ENCODE measurements at places on chromosomes 5 and 9.

- peak; percentile 13 for DNase-seq
Observed at GRCh38 chr5:98604721-98605425, 168.6 kb upstream of the RGMB start.

DNA sequence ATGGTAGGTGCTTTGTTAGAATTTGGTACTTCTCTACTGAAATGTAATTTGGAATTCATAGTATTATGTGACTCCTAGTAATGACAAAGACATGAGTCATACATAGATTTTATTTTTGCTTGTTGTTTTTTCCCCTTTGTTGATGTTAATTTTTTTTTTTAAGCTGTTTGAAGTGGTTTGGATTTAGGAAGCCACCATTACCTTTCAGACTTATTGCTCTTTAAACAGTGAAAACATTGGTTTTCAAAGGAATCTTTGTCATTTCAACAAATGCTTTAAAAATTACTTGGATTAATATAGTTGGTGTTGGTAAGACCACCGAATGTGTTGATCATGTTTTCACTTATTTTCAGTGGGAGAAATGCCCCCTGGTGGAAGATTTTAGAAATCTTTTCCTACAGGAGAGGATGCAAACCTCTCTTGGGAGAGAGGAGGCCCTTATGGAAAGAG, 170.1 kb upstream of the PITX1 start:
- peak; percentile 55 for DNase-seq

- peak; percentile 96 for DNase-seq
Observed at GRCh38 chr5:78677777-78678668, 29.5 kb upstream of the LHFPL2 start.

DNA sequence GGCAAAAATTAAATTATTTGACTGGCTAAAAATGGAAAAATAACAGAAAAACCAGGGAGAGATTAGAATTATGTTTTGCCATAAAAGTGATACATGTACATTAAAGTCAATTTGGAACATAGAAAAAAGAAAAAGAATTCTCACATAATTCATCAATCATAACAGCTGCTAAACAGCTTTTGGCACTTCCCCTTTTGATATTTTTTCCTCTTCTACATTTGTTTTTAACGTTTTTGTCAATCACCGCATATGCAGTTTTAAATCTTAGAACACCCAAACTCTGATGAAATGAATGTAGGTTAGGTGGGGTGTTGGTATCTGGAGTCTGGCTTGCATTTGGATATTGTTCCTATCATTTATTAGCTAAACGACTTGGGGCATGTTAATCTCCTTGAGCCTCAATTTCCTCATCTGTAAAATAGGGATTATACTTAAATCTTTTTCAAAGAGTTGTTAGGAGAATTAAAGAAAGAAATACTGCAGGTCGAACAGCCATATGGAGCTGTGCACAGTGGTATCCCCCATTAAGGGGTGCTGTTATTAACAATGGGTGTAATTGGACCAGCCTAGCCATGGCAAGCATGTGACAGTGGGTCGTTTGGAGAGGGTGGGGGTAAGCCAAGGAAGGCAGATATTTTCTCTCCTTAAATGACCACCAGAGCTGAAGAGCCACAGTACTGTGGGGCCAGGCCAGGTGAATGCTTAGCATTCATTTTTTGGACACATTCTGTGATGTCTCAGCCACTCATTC, 22.6 kb downstream of the NPR3 start:
- DNase-seq, result no peak

- no peak for DNase-seq
Observed at GRCh38 chr9:71916834-71917534, 5.5 kb downstream of the C9orf85 start.

DNA sequence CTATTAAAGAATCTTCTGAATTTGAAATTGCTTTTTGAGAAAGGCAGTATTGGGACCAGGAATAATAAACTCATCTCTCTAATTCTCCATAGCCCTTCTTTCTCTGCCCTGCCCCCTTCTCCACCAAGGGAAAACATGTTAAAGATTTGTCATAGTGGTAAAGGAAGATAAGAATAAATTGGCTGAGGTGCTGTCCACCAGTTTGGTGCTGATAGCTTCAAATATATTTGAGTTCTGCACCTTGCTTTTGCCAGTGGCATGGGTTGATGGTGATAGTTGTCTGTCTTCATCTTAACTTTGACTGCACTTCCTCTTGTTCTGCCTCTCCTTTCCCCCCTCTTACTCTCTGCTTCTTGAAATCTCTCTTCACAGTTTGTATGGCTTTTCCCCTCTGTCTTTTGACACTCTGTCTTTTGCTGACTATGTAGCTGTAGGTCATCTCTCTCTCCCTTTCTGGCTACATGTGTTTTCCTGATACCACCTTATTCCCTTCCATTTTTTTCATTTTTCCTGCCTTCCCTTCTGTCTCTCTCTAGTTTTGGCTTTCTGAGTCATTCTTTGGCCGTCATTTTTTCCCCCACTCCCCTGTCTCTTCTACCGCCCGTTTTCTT, 56.6 kb downstream of the NDUFS4 start:
- no peak for DNase-seq

GRCh38 chr9:96232539-96233241, 69.3 kb downstream of the HSD17B3 start:
- DNase-seq, result peak; percentile 83

DNA sequence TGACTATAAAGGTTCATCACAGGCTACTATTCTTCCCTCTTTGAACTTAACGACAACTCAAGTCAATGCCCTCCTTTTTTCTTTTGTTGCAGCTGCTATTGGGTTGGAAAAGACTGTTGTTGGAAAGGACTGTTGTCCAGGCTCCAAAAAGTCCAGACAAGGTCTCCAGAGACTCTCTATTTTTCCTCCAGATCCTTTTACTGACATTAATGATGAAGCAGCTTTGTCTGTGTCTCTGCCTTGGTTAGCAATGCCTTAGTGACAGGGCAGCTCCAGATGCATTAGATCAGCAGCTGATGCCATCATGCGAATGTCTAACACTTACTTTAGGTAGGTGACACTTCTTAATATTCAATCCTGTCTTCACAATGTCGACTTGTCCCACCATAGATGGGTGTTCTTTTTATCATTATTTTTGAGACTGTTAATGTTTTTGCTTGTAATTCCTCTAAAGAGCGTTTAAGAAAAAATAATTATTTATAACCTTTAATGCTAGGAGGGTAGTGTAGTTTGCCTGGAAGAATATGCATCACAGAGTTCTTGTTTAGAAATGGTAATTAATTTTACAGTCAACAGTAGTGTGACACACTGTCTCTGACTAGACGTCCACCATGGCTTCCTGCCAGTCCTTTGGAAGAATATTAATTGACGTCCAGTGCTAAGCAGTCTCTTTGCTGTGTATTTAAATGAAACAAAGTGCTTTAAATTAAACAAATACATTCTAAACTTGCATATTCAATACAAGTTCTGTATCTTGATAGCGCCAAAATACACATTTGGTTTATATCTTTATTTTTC, 492.2 kb downstream of the NR2F1-AS1 start:
- no peak for DNase-seq

DNA sequence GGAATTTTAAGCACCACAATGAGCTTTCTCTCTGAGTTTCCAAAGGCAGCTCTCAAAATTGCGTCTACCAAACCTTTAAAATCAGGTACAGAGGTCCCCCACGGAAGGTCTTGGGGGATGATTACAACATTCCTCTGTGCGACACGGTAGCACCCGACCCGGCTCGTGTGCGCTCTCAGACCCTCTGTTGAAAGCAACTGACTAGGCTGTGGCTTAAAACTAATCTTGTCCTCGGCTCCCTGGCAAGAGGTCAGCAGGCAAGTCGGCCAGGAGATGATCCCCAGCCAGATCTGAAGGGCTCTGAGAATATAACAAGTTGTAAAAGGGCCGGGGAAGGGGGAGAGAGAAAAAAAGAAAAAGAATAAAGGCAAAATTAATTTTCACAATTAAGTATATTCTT, 92.6 kb upstream of the LMX1B start:
- DNase-seq, result no peak

DNA sequence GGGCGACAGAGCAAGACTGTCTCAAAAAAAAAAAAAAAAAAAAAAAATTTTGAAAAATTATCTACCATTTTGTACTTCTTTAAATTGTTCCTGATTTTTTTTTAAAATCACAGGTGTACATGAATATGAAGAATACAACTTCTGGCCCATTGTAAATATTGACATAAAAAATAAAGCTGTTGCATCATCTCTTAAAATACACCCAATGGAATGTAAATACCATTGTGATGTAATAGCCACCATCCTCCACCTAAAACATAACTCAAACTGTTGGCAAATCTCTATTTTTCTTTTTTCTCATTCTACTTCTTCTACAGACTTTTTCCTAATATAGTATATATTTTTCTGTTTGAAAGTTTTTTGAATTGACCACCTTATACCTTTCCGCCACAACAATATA, 61.0 kb upstream of the TEX48 start:
- no peak for DNase-seq

GRCh38 chr9:36129139-36129538, 7.4 kb upstream of the GLIPR2 start:
- no peak for DNase-seq

DNA sequence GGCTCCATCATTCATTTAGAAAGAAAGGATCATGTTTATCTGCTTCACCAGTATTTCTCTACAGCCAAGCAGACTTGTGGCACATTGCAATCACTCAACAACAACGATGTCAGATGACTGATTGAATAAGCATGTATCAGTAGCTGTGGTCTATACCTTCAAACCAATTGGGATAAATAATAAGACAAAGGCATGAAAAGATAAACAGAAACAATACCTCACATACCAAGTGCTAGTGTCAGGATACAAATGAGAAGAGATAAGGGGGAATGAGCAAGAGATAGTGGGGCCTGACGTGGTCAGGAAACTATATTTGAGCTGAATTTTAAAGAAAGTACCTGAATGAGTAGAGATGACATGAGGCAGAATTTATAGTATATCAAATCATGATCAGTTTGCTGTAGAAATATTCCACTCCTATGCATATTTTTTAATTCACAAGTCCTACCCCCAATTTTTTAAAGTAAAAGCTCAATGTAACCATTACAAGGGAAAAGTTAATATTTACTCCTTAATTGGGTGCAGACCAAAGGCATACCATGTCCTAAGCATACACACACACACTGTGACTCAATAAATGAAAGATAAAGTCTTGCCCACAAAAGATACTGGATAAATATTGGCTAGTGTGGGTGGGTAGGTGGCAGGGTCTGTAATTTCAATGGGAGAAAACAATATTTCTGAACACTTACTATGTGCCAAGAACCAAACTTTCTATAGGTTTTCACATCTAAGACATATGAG, 284.5 kb downstream of the SPOCK1 start:
- no peak for DNase-seq

- DNase-seq, result no peak
Observed at GRCh38 chr5:141694479-141694878, 12.4 kb upstream of the ARAP3 start.

DNA sequence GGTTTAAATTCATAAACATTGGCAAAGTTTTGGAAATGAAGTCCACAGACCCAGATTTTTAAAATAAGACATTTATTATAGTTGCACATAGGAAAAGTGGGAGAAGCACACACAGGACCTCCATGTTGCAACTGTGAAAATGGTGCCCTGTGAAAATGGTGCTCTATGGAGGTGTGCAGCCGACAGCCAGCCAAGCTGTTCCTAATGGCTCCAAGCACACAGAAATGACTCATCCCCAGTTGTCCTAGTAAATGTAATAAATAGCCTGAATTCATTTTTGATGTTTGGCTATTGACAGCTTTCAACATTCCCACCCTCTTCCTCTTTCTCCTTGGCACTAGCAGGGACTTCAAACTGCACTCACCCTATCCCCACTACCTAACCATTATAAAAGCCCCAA, 590.9 kb downstream of the CAAP1 start:
- DNase-seq, result no peak

DNA sequence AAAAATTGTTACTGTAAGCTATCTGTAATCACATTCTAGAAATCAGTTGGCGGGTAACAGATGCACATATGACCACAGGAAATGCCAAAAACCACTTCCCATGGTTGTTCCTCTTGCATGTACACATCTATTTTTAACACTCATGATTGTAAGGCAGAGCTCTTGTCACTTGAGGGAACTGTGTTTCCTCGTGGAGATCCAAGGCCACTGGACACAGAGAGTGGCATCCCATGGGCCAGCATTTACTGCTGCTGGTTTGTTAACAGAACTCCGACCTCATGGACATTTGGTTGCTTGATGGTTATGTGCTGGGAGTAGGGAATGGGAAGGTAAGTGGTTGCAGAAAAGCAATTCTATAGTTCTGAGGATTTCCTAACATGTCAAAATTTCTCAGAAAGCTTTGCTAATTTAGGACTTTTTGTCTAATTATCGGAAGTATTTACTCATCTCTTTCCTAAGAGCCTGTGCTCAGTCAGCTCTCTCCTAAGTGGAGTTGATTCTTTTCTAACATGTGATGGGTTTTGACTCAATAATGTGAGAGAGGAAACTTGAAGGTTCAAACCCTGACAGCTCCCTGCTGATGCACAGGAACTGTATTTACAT, 202.0 kb upstream of the NR3C1 start:
- no peak for DNase-seq

DNA sequence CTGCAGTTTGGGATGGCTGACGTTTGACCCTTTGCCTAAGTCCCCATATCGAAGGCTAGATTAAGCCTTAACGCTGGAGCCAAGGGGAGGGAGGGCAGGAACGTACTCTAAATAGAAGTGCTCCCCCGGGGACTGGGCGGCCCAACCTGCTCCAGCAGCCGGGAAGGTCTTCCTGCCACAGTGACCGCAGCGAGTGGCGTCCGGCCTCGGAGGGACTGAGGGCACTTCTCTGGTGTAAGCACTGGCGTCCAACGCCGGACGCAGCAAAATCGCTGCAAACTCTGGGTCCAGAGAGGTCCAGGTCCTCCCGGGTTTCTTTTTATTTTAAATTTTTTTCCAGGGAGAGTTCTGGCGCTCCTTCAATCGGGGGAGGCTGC, 505 bp upstream of the ACER2 start:
- no peak for DNase-seq

DNA sequence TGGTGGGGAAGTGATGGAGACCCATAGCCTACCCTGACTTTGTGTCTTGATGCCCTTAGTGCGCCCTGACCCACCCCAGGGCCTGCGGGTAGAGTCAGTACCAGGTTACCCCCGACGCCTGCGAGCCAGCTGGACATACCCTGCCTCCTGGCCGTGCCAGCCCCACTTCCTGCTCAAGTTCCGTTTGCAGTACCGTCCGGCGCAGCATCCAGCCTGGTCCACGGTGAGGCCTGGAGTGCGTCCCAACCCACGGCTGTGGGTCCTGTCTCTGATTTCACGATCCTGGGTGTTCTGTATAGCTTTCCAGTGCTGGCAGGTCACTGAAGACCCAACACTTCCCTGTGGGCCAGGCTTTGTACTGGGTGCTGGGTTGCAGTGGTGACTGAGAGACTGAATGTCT, 4.0 kb downstream of the CCL27 start:
- no peak for DNase-seq

DNA sequence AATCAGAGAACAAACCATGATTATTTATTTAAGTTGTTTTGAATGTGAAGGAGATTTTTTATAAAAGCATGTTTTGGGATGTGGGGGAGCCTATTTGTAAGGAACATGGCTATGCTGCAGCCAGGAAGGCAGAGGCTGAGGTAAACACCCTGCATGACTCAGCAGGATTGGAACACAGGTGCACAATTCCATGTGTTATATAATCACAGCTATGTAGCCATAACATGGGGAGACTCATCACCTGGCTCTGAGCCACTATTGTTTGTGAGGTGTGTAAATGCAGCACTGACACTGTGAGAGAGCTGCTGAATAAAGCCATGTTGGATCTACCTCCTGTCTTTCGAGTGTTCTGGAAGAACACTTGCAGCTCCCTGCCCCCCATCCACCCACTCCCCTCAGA, 1009.8 kb downstream of the DNAH5 start:
- no peak for DNase-seq

Measured in adipocyte (in vitro differentiated cells).